Activated CD4-positive, alpha-beta memory T cell treated with anti-CD3 and anti-CD28 coated beads for 36 hours (primary cell): ENCODE measurements at places on chromosomes 2 and 18. TPM values are rescaled to one million over a fixed set of nuclear protein-coding genes. Genes with fewer than 3 reads are reported as not detected.

CD28 gene
- total RNA-seq = 285 TPM

GRCh38 chr2:39516347-39517101 is 79.4 kb upstream of the MAP4K3 start:
- no peak for DNase-seq

GRCh38 chr2:45578056-45578843 is 32.8 kb downstream of the SRBD1 start:
- peak; percentile 33 for DNase-seq

EGR4 gene
- 0.24 TPM for total RNA-seq

GRCh38 chr2:142710336-142710735 is 167.1 kb upstream of the KYNU start:
- no peak for DNase-seq

- DNase-seq = no peak
These were observed 629.9 kb upstream of the ACVR2A start for GRCh38 chr2:147214914-147215313.

SP100 gene
- 152 TPM for total RNA-seq

ACYP2 gene
- 6.4 TPM for total RNA-seq

DNA sequence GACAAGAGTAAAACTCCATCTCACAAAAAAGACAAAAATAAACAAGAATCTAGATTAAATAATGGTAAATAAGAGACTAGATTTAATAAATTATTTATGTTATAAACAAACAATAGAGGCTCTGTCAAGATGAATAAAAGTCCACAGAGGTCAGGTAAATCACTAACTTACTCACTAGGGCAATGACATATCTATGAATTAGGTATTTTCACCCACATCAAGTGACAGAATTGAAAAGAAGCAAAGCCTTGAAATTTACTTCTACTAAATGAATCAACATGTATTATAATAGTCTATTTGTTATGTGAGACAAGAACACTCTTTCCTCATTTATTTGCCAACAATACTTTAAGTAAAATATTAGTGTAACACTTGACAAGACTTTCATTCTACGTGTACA is 41.7 kb downstream of the FBXO11 start:
- no peak for DNase-seq

CRACDL gene
- total RNA-seq = 0.12 TPM

FBLN7 gene
- 40.2 TPM for total RNA-seq

DNA sequence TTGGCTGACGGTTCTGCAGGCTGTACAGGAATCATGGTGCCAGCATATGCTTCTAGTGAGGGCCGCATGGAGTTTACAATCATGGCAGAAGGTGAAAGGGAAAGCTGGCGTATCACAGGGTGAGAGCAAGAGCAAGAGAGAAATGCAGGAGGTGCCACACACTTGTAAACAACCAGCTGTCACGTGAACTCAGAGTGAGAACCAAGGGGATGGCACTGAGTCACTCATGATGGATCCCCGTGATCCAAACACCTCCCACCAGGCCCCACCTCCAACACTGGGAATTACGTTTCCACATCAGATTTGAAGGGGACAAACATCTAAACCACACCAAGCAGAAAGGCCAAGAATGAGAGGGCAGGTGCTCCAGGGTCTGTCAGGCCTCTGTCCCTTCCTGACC is 185.0 kb upstream of the PID1 start:
- DNase-seq = no peak

DNA sequence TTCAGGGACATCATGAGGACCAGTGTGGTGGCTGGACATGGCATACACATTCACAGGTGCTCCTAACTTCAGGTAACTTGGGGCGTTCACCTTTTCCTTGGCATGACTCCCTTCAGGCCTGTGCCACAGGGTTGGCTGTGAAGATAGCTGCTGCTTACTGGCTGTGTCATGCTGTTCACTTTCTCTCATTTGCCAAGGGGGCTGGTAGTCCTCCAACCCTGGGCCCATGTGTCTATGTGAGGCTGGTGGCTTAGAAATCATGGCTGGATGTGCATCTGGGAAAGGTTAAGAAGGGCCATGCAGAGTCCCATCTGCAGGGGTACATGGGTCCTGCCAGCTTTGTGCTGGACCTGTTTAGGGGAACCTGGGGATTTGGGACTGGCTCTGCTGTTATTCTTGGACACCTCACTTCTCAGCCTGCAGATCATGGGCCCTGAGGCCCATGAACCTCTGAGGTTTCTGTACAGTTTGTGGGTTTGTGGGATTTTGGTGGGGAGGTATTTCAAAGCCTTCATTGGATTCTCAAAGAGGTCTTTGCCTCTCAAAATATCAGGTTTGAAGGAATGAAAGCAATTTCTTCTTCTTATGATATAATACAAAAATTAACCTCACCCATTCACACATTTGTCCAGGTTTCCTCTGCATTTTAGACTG is 62.9 kb downstream of the FHOD3 start:
- DNase-seq = no peak

GLI2 gene
- not detected for total RNA-seq

NEUROD1 gene
- total RNA-seq = not detected

GRCh38 chr18:2902327-2902726 is 55.5 kb downstream of the EMILIN2 start:
- DNase-seq = no peak

DNA sequence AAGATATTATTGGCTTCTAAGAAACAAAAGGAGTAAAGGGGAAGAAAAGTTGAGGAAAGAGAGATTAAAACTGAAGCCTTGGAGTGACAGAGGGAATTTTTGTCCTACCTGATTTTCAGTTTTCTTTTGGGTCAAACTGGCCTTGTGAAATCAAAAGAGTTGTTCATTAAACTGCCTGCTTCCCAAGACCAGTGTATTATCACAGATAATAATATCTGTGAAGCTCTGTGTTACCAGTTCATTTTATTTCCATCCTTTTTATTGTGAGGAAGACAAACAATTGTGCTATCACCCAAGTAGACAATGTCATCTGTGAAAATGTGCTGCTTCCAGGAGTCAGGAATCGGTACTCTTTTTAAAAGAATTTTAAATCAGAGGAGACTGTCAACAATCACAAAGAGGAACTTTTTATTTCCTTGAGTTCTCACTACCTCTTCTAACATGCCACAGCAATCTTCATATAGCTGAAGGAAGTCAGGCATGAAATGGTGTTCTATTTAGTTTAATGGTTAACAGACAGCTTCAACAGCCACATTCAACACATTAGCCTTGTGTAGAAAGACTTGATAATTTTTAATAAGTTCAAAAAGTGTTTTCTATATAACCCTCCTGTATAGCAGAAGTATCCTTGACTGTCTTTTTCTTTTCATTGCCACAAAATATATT is 554.8 kb downstream of the PIK3C3 start:
- DNase-seq = no peak

- DNase-seq = no peak
These were observed 5.9 kb upstream of the GULP1 start for GRCh38 chr2:188285774-188286173.

SLC14A1 gene
- total RNA-seq = 1.1 TPM

DNA sequence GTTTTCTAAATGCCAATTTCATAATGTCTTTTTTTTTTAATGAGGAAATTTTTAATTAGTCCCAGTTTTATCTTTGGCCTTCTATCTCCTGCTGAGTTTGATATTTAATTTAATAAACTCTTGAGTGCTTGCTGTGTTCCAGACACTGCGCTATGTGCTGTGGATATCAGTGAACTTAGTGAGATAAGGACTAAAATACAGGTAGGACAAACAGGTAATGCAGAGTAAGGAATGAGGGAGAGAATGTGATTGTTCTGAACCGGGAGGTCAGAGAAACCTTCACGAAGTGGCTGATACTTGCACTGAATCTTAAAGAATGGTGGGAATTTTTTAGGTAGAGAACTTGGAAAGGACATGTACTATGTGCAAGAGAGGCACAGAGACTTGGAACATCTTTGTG is 28.2 kb downstream of the TTC27 start:
- DNase-seq = no peak

GRCh38 chr2:150167711-150168110 is 319.8 kb downstream of the RND3 start:
- DNase-seq = no peak

DNA sequence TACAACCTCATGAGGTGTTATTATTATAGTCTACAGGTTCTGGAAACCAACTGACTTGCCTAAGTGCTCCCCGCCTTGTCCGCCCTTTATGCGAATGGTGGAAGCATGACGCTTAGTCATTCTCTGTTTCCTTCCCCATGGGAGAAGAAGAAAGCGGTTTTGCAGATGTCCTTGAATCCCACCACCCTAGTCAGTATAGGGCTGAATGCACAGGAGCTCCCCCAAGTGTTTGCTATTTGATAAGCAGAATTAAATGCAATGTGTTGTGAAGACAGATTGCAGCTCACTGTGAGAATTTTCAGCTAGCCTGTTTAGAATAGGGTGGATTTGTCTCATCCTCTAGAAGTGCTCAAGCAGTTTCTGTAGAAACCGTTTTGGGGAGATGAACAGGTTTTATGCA is 652.0 kb downstream of the DCC start:
- no peak for DNase-seq

GRCh38 chr2:134287323-134287722 is 33.5 kb downstream of the MGAT5 start:
- peak; percentile 49 for DNase-seq

LYPD6 gene
- total RNA-seq = not detected

DNER gene
- not detected for total RNA-seq

DNA sequence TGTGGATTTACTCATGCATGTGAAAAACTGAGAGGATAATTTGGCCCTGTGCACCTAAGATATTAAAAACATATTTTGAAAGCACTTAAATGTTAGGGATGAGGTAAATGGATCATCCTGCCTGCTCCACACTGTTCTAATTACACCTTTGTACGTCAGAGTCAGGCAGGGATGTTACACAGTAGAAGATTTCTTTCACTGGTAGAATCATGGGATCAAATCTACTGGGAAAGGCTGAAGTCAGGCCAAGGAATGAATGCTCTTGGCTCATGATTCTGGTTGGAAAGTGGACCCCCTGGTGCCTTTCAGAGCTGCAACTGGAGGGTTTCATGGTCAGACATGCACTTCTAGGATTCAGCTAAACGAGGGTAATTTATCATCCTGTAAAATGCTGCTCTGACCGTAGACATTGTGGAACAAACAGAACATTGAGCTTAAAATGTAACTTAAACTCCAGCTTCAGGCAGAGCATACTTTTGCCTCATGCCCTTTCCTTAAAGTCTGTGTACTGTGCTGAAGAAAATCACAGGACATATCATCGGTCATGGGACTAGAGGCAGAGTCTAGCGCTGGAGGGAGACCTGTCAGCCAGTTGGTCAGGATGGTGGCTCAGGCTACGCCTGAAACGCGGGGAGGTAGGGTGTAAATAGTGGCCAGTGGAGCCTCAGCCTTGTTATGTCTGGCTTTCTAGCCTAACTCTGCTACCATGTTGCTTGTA is 4.9 kb downstream of the KCNE4 start:
- DNase-seq = no peak

GKN1 gene
- not detected for total RNA-seq

GRCh38 chr18:44893045-44893706 is 212.5 kb downstream of the SETBP1 start:
- peak; percentile 11 for DNase-seq

- DNase-seq = no peak
These were observed 93.9 kb downstream of the RHOB start for GRCh38 chr2:20540587-20541293.
